ENCODE measurements at places on chromosomes 1 and 21. TPM values are rescaled to one million over a fixed set of nuclear protein-coding genes. Genes with fewer than 3 reads are reported as not detected.

DNA sequence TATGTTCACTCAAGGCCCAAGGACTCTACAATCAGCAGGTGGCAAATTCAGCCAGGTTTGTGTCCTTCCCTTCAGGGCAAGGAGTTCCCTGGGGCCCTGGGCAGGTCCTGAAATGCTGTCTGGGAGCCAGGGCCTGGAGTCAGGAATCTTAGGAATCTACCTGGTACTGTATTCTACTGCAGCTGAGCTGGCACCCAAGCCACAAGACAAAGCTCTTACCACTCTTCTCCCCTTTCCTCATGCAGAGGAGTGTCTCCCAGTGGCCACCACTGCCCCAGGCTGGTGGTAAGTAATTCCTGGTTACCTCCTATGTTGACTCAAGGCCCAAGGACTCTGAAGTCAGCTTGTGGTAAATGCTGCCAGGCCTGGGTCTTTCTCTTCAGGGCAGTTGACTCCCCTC, 153.4 kb downstream of the NRIP1 start:
- no peak for DNase-seq
- H3K27me3 ChIP-seq = no peaks in the 10 kb centered on the region

DNA sequence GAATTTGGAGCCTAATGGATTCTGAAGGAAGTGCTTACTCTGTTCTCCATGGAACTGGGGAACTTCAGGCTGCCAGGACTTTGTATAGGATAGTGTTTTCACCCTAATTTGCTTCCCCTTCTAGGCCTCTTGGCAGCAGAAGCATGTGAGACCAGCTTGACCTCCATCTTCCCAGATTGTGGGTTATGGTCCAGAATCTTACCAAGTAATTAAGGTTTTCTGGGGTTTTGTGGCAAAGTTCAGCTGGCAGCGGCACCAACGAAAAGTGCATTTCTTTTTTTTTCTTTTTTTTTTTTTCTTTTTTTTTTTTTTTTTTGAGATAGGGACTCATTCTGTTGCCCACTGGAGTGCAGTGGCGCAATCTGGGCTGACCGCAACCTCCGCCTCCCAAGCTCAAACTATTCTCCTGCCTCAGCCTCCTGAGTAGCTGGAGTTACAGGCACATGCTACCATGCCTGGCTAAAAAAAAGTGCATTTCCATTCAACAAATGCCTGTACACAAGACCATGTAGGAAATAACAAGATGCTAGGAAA, 3.4 kb upstream of the BMP8A start:
- no peak overlapping the region for H3K4me3 ChIP-seq
- DNase-seq = no peak
- no peak overlapping the region for H3K27ac ChIP-seq
- peaks cover 10% of the 10 kb centered on the region for H3K27me3 ChIP-seq
- H3K36me3 ChIP-seq = peaks cover 49% of the 10 kb centered on the region

DNA sequence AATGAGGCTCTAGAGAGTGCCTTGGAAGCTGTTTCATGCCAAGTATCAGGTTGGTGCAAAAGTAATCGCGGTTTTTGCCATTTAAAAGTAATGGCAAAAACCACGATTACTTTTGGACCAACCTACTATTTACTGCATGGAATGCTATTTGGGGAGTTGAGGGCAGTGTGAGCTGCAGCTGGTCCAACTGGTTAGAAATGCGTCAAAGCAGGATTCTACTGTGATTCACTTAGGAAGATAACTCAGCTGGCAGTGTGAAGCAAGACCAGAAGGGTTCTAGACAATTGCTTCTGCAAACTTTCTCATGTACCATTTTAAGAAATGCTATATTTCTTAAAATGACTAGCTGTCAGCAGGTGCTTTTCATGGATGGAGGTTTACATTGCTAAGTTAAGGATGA, 21.2 kb upstream of the PLA2G2C start:
- H3K4me1 ChIP-seq = peaks cover 4% of the 10 kb centered on the region
- no peaks in the 10 kb centered on the region for H3K36me3 ChIP-seq
- H3K27ac ChIP-seq = no peak overlapping the region
- DNase-seq = no peak

GRCh38 chr1:47219590-47220220, 12.3 kb downstream of the TAL1 start:
- no peak overlapping the region for H3K27ac ChIP-seq
- H3K4me3 ChIP-seq = no peak overlapping the region
- DNase-seq = no peak
- H3K27me3 ChIP-seq = peaks cover 16% of the 10 kb centered on the region
- no peaks in the 10 kb centered on the region for H3K36me3 ChIP-seq

Gene CELA3B
- total RNA-seq = not detected

Measured in upper lobe of right lung (tissue), 1 donor.